Stimulated activated CD8-positive, alpha-beta memory T cell treated with anti-CD3 and anti-CD28 coated beads, Interleukin-2, amount 100 ng/mL, for 1 hour (primary cell): ENCODE measurements at places on chromosomes 16 and 17.

- peak; percentile 82 for DNase-seq
These were observed 24.3 kb upstream of the ZNF750 start for GRCh38 chr17:82863941-82864712.

- DNase-seq: no peak
These were observed 136.6 kb upstream of the RPH3AL start for GRCh38 chr17:488993-489757.

GRCh38 chr17:22463110-22463850, 771.0 kb downstream of the KCNJ18 start:
- DNase-seq: no peak

DNA sequence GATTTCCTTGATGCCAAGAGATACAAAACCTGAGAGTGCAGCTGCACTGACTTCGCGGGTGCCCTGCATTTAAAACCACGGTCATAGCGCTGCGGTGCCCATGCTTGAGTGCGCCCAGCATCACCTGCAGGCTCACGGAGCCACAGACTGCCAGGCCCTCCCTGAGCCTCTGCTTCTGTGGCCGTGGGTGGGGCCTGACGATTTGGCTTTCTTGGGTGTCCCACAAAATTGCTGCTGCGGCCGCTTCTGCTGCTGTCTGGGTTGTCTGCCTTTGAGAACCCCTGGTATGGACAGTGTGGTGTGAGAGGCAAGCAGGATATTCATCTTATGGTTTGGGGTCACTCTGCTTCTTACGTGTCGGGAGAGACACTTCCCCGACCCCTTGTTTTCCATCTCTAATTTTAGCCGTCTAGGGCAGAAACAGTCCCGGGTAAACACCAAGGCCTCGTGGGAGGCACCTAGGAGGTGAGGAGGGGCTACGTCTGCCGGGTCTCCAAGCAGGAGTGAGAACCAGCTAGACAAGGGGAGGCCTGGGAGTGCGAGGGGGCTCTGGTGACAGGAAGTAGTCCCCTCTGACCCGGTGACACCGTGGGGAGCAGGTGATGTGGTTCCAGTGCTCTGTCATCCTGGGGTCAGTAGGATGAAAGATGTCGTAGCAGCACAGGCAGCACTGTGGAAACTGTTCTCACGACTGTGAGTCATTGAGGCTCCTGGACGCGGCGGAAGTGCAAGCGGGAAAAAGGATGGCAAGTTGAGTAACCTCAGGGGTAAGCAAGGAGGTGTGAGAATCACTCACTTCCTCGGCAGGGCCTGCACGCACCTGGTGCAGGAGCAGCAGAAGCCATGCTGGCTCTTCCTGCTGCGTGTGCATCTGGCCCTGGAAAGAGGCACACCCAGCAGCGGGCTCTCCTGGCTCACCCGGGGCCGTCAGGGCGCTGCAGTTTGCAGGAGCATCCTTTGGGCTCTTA, 176.3 kb downstream of the RPTOR start:
- DNase-seq: no peak

GRCh38 chr16:30744183-30744582, 4.0 kb upstream of the PHKG2 start:
- no peak for DNase-seq

DNA sequence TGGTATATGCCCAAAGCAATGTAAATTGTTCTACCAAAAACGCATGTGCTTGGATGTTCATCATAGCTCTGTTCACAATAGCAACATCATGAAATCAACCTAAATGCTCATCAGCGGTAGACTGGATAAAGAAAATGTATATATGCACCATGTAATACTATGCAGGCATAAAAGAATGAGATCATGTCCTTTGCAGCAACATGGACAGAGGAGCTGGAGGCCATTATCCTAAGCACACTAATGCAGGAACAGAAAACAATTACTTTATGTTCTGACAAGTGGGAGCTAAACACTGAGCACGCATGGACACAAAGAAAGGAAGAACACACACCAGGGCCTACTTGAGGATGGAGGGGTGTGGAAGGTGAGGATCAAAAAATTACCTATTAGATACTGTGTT, 33.7 kb downstream of the TANC2 start:
- DNase-seq: no peak

DNA sequence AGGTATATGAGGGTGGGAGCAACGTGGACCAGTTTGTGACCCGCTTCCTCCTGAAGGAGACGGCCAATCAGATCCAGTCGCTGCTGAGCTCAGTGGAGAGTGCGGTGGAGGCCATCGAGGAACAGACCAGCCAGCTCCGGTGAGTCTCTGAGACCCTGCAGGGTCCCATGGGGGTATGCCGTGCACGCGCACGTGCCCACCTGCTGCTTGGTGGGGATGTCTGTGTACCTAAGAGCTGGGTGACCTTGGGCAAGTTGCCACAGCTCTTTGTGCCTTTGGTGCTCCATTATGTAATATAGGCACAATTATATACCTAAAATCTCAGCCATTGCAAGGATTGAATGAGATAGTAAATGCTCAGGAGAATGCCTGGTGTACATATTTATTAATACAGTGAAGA, 22.4 kb downstream of the NECAB2 start:
- no peak for DNase-seq

GRCh38 chr17:27459433-27459832, 3.2 kb downstream of the KSR1 start:
- no peak for DNase-seq

GRCh38 chr17:82302568-82302963, 14.8 kb downstream of the CD7 start:
- no peak for DNase-seq

GRCh38 chr16:73874324-73874723, 422.3 kb upstream of the PSMD7 start:
- DNase-seq: no peak

DNA sequence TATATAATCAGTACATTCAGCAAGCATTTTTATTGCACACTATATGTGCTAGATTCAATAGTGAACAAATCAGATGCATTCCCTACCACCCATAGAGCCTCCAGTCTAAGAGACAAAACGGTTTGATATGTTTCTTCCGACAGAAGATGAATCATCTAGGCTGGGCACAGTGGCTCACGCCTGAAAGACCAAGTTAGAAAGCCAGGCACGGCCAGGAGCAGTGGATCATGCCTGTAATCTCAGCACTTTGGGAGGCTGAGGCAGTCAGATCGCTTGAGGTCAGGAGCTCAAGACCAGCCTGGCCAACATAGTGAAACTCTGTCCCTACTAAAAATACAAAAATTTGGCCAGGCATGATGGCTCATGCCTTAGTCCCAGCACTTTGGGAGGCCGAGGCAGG, 18.3 kb upstream of the COPRS start:
- no peak for DNase-seq

DNA sequence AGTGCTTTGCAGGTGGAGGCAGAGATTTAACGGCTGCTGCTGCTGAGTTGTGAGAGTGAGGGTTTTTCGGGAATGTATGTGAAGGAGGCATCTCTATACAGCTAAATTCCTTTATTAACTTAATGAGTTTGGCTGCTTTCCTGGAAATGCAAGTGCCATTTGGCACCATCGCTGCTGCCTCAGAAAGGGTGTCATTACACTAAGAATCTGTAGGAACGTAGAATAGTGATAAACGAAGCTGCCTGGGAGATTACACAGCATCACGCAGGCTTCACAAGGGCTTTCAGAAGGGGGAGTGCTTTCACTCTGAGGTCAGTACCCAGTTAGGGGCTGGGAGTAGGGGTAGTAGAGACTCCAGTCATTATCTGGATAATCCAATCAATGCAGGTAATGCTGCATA, 14.1 kb upstream of the NLRP1 start:
- no peak for DNase-seq

- peak; percentile 64 for DNase-seq
These were observed at the start of gene RAPGEFL1 for GRCh38 chr17:40177275-40177874. RAPGEFL1 (plus strand) TSS chr17:40177470; CDS start chr17:40177862, 392 bp downstream.

GRCh38 chr16:1770328-1771187, 785 bp downstream of the NME3 start:
- no peak for DNase-seq

- no peak for DNase-seq
These were observed 120.3 kb downstream of the MRM1 start for GRCh38 chr17:36721560-36722120.

- DNase-seq: no peak
These were observed 3.0 kb upstream of the ABR start for GRCh38 chr17:1182811-1183170.

- no peak for DNase-seq
These were observed 10.0 kb downstream of the LITAFD start for GRCh38 chr16:8892101-8892575.

GRCh38 chr17:80361495-80362220, 53.3 kb upstream of the ENDOV start:
- DNase-seq: no peak

DNA sequence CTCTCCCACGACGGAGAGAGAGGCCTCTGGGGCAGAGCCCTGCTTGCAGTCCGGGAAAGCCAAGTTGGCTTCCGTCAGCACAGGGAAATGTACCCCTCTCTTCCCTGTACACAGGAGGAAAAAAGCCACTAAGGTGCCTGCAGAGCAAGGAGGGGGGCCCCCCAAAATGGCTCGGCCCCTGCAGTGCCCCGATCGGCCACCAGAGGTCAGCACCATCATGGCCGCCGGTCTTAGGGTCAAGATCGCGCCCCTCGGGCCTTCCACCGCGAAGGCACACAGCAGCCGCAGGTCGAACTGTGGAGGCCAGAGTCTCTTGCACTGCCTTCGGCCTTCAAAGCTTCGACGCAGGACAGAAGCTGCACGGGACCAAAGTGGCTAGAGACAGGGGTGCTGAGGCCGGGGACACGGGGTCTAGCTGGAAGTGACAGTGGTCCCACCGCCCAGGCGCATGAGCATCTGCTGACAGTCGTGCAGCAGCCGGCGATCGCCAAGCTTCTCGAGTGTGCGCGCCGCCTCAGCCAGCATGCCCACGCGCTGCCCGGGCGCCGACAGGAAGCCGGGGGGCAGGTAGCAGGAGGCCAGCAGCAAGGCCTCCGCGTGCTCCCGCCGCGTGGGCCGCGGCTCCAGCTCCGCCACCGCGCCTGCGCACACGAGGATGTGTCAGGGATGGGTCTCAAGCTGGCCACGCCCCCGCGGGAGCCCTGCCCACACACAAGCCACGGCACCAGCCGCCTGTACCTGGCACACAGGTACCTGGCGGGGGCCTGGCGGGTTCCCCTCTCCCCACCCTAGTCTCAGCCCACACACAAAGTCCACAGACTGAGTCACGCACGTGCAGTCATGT, 24.4 kb downstream of the SREBF1 start:
- DNase-seq: peak; percentile 44

- DNase-seq: no peak
These were observed 14.1 kb upstream of the LCMT1 start for GRCh38 chr16:25097276-25097975.

- no peak for DNase-seq
These were observed 58.3 kb downstream of the CCT6B start for GRCh38 chr17:34902831-34903547.

- no peak for DNase-seq
These were observed 84.6 kb upstream of the GRIN2A start for GRCh38 chr16:10266809-10267208.

DNA sequence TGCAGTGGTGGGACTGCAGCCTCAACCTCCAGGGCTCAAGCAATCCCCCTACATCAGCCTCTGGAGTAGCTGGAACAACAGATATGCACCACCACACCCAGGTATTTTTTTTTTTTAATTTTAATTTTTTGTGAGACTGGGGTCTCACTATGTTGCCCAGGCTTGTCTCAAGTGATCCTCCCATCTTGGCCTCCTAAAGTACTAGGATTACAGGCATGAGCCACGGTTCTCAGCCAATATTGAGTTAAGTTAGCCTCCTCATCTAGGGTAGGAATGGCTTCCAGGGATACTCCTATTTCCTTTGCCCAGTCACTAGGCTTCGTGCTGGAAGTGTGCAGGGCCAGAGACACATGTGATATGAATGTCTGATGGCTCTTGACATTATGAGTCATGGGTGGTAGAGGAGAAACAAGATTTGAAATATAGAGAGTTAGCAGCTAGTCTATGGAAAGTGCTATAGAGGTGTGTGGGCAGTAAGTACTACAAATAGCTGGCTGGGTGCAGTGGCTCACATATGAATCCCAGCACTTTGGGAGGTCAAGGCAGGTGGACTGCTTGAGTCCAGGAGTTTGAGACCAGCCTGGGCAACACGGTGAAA, 8.0 kb upstream of the HES7 start:
- no peak for DNase-seq

- DNase-seq: no peak
These were observed 19.1 kb downstream of the NOD2 start for GRCh38 chr16:50712560-50712898.

DNA sequence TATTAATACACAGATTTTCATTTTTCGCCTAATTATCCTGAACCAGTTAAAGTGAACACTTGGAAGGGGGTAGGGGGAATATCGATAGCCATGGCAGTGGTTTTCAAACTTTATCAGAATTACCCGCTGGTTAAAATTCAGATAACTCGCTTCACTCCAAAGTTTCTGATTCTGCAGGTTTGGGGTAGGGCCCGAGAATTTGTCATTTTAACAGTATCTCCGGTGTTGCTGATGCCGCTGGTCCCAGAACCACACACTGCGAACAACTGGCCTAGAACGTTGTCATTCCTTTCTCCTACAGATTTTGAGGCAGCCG, 313 bp upstream of the NSRP1 start:
- DNase-seq: no peak

- DNase-seq: no peak
These were observed 3.3 kb downstream of the USP43 start for GRCh38 chr17:9648521-9649110.

- DNase-seq: no peak
These were observed 34.9 kb upstream of the LGALS9 start for GRCh38 chr17:27596096-27596495.

GRCh38 chr17:29018788-29019474, 13.1 kb upstream of the SEZ6 start:
- DNase-seq: no peak

- DNase-seq: no peak
These were observed 147.8 kb downstream of the NTN1 start for GRCh38 chr17:9169116-9169515.

DNA sequence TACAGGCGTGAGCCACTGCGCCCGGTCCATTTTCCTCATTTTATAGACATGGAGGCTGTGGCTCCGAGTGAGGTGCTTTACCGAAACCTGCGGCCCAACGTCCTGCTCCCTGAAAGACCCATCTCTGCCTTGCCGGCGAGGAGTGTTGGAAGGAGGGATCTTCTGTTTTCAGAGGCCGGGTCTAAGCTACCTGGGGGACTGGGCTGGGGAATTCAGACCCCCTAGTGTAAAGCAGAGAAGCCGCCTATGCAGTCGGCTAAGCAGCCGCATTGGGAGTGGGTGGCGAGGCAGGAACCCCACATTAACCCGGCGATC, 16.3 kb downstream of the MEOX1 start:
- DNase-seq: no peak

- DNase-seq: no peak
These were observed 37.0 kb downstream of the MARF1 start for GRCh38 chr16:15605839-15606517.

DNA sequence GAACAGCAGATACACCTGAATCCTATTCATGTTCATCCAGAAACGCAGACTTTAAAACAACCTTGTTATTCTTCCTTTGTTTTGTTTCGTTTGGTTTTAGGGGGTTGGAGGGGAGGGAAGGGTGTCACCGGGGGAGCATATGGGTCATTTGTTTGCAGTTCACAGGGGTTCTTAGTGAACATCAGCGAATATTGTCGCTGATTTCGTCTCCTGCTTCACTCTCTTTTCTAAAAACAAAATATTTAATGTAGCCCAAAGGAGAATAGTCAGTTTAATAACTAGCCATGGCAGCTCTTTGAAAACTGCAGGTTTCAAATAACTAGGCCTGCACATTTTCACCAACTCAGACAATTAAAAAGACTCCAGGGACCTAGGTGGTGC, 37.6 kb downstream of the HLF start:
- no peak for DNase-seq

- DNase-seq: peak; percentile 5
These were observed 11.9 kb upstream of the SLC4A1 start for GRCh38 chr17:44279666-44280391.
